ENCODE measurements at places on chromosomes 4 and X.

DNA sequence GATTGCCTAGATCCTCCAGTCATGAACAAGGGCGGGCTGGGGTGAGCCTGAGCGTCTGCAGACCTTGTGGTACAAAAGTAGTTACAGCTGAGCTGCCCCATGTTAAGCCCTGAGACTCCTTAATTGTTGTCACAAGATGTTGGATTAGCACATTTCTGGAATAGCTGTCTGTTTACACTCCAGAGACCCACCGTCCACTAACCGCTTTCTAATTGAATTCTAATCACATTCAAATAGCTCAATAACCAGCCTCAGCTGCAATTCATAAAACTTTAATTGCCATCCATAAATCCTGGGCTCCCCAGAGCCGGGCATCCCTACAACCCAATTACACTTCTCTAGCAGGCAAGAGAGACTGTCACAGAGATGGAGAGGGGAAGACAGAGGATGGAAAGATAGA is 1.6 kb upstream of the GSX2 start:
- DNase-seq: no peak

- no peak for DNase-seq
These were observed 36.0 kb downstream of the TRIML1 start for GRCh38 chr4:188175288-188175687.

- no peak for DNase-seq
These were observed 38.2 kb downstream of the HPGDS start for GRCh38 chr4:94304365-94304971.

- DNase-seq: no peak
These were observed 95.4 kb downstream of the COL25A1 start for GRCh38 chr4:109207061-109207460.

DNA sequence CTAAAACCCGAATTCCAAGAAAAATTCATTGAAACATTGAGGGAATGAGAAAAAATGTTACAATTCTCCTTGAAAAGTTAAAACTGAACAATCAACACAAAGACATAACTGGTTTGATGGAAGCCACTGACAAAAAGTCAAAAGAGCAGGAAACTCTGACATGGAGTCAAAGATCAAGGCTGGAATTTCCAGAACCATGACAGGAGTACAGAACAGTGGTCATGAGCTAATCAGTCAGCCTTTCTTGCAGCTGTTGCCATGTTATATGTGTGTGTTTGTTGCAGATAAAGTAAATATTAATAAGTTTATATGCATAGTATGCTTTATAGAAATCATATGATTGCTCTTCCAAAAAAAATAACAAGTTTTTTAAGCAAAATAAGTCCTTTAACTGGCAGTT is 184.7 kb upstream of the HCCS start:
- no peak for DNase-seq

GRCh38 chrX:37676811-37677210 is 8.8 kb upstream of the XK start:
- no peak for DNase-seq

DNA sequence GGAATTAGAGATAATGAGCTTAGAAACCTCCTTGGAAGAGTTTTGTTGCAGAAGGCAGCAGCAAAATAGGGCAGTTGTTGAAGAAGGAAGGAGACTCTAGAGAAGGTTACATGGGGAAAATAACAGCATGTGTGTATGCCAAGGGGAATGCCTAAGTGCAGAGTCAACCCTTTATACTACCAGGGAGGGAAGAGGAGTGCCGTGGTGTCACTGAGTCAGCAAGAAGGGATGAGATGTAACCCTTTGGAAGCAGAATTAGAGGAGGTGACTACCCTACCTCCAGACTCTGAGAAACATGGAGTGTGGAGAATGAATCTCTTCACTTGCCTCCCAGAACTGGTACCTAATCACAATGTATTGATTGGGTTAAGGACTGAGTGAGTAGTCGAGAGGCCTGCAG is 6.7 kb upstream of the GABRE start:
- DNase-seq: no peak

DNA sequence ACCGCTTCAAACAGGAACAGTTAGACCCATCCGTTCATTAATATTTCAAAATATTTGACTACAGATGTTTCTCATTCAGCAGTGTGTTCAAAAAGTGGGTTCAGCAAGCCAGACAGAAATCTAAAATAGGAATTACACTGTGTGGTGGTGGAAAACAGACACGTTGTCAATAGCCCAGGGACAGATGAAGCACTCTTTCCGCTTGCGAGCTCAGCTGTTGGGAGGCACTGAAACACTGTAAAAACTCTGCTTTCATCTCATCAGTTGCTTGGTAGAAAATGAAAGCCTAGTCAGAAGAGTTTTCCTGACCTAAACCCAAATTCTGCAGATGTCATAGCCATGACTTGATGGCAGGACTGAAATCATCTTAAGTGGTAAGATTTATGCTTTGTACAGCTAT is 38.5 kb downstream of the LRP2BP start:
- DNase-seq: no peak

DNA sequence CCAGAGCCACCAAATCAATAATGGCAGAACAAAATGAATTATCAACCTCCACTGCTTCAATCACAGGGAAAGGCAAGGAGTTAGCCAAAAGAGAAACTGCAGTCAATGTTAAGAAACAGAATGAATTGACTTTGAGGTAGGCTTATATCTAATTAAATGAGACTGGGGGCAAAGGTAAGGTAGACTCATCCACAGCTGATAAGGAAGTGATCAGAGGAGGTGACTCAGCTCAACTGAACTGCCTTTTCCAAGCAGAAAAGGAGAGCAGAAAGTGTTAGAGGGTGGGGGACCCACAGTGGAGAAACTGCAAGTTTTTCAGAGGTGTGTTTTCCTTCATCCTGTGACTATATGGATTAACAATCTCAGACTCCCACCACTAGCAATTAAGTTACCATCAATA is 345.8 kb upstream of the PPARGC1A start:
- DNase-seq: no peak

DNA sequence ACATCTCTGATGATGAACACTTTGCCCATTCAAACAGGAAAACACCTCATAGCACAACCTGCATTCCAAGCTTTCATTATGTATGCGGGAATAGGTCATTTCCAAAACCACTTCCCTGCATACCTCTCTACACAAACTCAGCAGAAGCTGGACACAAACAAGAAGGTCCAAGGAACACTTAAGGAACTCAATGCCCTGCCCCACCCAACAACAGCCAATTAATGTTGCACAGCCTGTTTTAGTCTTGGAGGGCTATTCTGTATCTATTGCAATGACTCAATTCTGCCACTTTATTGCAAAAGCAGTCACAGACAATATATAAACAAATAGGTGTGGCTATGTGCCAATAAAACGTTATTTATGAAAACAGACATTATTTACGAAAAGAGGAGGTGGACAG is 16.7 kb downstream of the OPHN1 start:
- peak; percentile 7 for DNase-seq

- DNase-seq: no peak
These were observed 45.5 kb downstream of the MTHFD2L start for GRCh38 chr4:74203467-74203866.

- DNase-seq: no peak
These were observed 691.4 kb downstream of the PCDH7 start for GRCh38 chr4:31411565-31411964.

DNA sequence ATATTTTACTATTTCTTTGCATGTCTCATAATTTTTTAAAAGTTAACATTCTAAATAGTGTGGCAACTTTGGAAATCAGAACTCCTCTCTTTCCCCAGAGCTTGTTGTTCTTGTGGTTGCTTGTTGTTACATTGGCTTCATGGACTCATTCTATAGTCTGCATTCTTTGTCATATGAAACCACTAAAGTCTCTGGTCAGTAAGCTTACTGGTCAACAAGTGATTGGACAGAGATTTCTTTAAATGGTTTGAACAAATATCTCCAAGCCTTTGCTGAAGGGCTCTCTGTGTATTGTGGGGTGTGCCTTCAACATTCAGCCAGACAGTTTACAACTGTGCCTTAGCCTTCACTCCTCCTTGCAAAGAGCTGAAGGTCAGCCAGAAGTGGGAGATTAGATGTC is 147.2 kb downstream of the OPHN1 start:
- no peak for DNase-seq

GRCh38 chrX:82677286-82677685 is 830.8 kb upstream of the POU3F4 start:
- DNase-seq: no peak

GRCh38 chr4:109820563-109820962 is 5.0 kb downstream of the GAR1 start:
- DNase-seq: no peak

- DNase-seq: no peak
These were observed 495.2 kb downstream of the INPP4B start for GRCh38 chr4:142350871-142351270.

GRCh38 chr4:81971637-81972381 is 402.0 kb downstream of the HNRNPD start:
- no peak for DNase-seq

- no peak for DNase-seq
These were observed 16.0 kb upstream of the FGF16 start for GRCh38 chrX:77431227-77431626.

DNA sequence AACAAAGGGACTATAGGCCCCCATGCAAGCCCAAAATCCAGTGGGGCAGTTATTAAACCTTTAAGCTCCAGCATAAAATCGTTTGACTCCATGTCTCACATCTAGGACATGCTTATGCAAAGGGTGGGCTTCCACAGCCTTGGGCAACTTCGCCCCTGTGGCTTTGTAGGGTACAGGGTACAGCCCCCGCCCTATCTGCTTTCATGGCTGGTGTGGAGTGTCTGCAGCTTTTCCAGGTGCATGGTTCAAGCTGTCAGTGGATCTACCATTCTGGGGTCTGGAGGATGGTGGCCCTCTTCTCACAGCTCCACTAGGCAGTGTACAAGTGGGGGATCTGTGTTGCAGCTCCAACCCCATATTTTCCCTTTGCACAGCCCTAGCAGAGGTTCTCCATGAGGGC is 559.8 kb upstream of the TECRL start:
- no peak for DNase-seq

DNA sequence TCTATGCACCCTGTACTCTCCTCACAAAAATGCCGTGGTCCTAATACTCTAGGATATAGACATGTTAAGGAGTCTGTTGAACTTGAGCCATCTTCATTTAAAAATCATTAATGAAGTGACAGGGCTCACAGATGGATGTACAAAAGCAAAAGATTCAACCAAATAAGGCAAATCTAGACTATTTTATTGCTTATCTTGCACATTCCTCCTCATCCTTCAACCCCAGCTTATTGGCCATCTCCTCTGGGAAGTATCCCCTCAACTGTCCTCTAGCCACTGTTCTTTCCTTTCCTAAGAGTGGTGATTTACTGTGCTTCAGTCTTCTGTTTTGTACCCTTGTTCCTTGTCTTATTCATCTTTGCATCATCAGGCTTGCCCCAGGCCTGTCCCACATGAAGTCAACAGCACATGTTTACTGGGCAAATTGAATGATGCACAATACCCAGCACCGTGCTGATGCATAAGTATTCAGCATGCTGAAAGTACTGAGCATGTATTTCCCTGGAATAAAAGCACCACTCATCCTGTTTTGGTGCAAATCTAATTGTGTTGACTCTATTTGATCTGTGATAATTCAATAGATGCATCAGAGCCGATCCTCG is 287.3 kb upstream of the CLNK start:
- DNase-seq: no peak

GRCh38 chr4:83138946-83139345 is 24.4 kb upstream of the PLAC8 start:
- no peak for DNase-seq

DNA sequence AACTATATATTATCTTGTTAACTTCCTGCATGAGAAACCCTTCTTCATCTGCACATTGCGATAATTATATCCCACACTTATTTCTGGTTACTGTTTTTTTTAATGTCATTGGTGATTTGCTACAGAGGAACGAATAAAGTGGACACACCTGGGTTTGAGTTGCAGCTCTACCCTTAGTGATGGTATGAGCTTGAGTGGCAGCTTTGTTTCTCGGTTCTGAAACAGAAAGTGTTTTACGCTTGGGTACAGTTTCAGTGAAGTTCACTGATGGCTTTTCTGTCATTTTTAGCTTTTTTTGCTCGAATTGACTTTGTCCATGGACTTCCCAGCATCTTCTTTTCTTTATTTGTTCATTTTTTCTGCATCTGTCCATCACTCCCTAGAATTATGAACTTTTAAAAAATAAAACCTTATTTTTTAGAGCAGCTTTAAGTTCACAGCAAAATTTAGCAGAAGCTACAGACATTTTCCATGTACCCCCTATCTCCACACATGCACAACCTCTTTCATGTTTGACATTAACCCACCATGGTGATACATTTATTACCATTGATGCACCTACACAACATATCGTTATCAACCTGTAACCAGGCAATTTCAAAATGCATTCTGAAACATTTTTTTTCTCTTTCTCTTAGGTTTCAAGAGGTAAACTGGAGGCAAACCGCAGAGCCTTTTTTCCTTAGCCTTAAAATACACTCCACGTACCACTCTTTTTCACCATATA is 1041.6 kb upstream of the PRKX start:
- no peak for DNase-seq

GRCh38 chr4:42953321-42953720 is 60.8 kb downstream of the GRXCR1 start:
- no peak for DNase-seq

GRCh38 chr4:24672880-24673279 is 88.5 kb upstream of the DHX15 start:
- DNase-seq: no peak

DNA sequence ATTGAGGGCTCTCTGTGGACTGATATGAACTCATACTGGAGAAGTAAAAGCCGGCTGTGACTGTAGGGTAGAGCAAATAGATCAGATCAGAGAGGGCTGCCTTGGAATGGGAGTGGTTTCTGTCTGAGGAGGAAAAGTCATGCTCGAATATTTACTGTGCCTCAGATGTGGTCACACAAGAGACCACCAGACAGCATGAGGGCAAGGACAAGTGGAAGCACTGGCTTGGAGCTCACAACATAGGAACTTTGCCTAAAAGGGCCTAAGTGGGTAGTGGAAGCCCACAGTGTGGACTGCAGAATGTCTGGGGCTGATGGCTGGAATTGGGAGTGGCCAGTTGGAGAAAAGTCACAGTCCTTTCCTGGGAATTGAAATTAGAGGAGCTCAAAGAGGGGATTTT is 19.8 kb downstream of the GLRB start:
- no peak for DNase-seq

GRCh38 chr4:89511776-89512175 is 204.2 kb upstream of the GPRIN3 start:
- DNase-seq: no peak

GRCh38 chr4:24559889-24560288 is 24.5 kb downstream of the DHX15 start:
- DNase-seq: no peak

- DNase-seq: no peak
These were observed 12.8 kb upstream of the CRMP1 start for GRCh38 chr4:5905714-5906113.

DNA sequence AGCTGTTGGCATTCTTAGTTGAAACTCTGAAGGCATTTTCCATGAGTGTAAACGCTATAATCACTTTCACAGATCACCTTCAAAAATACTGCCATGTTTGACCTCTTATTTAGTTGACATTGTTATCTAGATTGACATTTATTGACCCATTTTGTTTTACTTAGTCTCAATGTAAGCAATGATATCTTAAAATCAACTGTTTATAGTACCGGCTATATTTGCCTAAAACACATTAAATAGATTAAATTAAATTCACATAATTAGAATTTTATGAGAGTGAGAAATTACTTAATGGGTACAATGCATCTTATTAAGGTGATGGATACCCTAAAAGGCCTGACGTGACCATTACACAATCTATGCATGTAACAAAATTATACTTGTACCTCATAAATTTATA is 517.7 kb upstream of the FTHL17 start:
- DNase-seq: no peak

GRCh38 chr4:126109836-126110235 is 795.1 kb downstream of the FAT4 start:
- DNase-seq: no peak

- no peak for DNase-seq
These were observed 825.8 kb upstream of the LCORL start for GRCh38 chr4:18847249-18847890.

All from SW 1271 (cell line).